Stimulated activated CD8-positive, alpha-beta memory T cell treated with anti-CD3 and anti-CD28 coated beads, Interleukin-2, amount 100 ng/mL, for 1 hour (primary cell): ENCODE measurements at places on chromosomes 5 and 9.

DNA sequence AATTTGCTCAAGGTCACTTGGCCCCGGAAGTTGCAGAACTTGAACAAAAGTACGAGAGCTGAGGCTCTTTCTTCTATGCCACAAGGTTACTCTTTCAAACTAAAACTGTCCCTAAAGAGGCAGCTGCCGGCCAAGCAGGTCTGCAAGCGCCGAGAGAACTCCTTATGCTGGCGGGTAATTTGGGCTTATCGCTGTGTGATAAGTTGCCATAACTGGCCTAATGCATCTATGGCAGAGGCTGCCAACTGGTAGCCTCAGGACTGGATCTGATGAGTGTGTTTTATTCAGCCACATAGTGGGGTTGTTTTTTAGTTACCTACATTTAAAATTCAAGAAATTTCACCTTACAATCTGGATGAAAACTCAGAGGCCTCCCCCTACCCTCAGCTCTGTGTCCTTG lies 68.1 kb upstream of the SPOCK1 start:
- no peak for DNase-seq

DNA sequence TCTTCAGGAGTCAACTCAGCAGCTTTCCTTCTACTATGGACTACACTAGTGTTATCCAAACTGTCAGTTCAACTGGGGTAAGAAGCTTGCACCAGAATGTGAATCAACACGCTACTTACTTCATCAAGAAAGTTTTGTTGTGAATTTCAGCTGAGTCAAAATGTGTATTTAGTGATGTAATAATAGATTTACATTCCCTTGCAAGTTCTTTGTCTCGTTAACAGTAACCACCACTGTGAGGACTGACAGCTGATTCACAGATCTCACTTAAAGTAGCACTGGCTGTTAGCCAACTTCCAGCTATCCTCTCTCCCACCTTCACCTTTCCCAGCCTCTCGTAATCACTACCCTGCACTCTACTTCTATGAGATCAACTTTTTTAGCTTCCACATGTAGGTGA lies 445.3 kb downstream of the NTRK2 start:
- no peak for DNase-seq

- no peak for DNase-seq
Measured at GRCh38 chr9:121865060-121865459, 213.6 kb downstream of the DAB2IP start.

GRCh38 chr5:141880961-141881801 lies 3.0 kb upstream of the PCDH1 start:
- DNase-seq = no peak

DNA sequence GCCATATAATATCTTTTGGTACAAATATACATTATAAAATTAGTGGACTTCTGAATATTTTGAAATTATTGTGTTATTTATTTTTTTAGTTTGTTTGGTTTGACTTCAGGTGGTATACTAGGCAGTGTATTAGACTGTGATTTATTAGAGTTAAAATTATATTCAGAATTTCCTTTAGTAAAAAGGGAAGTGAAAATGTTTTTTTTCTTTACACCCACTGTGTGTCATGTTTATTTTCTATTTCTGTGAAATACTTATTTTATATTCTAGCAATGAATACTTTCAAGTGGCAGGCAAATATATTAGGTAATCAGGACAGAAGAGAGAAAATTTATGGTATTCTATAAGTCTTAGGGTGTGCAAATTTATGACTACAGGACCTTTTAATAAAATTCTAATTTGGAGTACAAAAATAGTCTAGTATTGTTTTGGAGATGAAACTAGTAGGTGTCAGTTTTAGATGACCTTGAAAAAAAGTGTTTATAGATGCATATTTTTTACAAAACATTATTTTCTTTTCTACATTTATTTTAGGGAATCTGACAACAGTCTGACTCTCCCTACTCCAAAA lies 8.8 kb downstream of the CSNK1G3 start:
- DNase-seq = no peak

DNA sequence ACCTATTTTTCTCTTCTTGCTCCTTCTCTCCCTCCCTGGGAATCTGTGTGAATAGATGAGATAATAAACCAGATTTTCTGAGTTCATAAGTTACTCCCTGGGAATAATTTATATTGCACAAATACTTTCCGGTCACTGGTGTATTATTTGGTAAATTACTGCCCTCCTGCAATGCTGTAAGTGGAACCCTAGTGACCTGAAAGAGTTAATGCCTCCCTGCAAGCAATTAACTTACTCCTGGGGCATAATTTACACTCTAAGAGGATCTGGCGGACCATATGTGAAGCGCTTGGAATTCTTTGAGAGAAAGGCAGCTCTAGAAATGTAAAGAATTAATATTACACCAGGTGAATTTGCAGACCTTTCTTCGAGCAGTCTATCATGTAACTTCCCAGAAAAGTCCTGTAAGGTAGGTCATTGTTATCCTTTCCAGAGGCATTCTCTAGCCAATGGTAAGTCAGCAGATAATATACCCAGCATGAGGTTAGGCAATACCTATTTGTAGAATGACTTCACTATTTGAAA lies 7.0 kb upstream of the GDNF start:
- DNase-seq = no peak

- no peak for DNase-seq
Measured at GRCh38 chr5:95670568-95670967, 12.2 kb downstream of the SPATA9 start.

- no peak for DNase-seq
Measured at GRCh38 chr5:135391869-135392255, 7.2 kb downstream of the MACROH2A1 start.

GRCh38 chr9:16282216-16282615 lies 588.3 kb downstream of the BNC2 start:
- no peak for DNase-seq

- no peak for DNase-seq
Measured at GRCh38 chr5:5650242-5650641, 227.8 kb downstream of the ICE1 start.

DNA sequence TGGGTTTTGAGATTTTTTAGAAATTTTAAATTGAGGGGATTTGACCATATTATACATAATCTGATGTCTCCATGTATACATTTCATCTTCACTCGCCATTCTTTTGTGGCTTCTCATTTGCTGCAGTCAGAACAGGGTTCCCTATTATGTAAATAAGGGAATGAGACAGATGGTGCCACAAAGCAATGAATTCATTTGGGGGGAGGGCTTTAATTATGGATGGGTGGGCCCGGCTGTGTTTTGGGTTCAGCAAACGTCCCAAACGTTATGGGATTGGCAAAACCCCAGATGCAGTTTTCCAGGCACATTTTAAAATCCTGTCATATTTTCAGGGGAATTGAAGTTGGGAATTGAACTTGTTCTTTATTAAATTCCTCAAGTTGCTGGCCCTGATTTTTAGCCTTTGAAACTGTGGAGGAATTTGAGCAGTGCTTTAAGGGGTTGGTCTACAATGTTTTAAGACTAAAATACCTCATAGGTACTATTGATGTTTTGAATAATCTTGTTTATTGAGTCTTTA lies 558.5 kb upstream of the ZNF462 start:
- DNase-seq = no peak

DNA sequence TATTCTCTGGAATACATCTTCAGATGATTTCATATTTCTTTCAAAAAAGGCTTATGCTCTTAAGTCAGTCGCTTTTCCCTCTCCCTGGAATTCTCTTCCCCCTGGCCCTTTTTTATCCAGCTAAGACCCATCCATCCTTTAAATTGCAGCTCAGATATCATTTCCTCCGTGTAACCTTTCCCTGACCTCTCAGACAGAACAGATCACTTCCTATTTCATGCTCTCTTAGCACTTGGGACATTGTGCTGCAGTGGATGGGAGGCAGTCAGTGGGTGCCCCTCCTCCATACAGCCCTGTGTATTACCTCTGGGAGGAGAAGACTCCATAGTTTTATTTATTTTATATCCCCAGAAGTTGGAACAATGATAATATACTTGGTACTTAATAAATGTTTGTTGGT lies 423.4 kb downstream of the ISL1 start:
- no peak for DNase-seq

GRCh38 chr5:155259648-155260047 lies 246.1 kb downstream of the KIF4B start:
- no peak for DNase-seq

GRCh38 chr5:59790376-59790775 lies 103.2 kb downstream of the PDE4D start:
- no peak for DNase-seq

DNA sequence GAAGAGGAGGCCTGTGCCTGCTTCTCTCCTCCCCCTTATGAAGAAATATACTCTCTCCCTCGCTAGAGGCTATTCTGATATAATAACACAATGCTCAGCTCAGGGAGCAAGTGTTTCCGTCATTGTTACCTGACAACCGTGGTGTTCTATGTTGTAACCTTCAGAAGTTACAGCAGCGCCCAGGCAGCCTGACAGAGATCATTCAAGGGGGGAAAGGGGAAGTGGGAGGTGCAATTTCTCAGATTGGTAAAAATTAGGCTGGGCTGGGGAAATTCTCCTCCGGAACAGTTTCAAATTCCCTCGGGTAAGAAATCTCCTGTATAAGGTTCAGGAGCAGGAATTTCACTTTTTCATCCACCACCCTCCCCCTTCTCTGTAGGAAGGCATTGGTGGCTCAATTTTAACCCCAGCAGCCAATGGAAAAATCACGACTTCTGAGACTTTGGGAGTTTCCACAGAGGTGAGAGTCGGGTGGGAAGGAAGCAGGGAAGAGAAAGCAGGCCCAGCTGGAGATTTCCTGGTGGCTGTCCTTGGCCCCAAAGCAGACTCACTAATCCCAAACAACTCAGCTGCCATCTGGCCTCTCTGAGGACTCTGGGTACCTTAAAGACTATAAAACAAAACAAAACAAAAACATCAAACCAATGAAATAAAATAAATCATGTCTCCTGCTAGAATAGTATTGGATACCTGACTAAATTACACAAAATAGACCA lies 1.3 kb downstream of the TMEM174 start:
- no peak for DNase-seq

DNA sequence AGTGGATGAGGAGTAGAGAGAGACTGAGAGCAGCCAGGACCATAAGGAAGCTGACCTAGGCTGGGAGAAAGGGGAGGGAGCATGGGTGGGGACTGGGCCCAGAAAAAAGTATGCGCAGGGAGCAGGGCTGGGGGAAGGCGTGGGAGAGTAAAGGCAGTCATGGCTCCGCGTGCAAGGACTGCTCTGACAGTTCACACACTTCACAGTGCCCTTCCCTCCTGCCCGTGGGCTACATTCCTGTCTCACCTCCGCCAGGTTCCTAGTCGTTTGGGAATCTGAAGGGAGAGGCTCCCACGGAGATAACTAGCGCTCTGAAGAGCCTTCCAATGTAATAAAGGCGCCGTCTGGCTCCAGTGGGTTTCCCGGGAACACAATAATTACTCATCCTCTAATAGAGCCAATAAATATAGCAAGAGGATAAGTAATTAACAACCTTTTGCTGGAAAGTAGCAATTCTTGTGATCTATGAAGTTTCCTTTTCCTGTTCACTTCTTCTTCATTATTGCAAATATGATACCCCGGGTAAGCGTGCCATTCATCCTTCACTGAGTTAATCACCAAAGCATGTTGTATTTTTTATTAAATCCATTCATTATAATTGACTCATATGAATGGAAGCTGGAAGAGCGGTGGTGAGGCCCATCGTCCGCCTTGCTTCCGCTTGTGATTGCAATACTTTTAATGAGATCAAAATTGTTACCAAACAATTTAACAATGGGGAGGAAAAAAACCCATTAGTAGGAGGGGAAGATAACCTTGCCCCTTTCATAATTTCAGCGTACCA lies 39.3 kb downstream of the TTLL11 start:
- DNase-seq = no peak

DNA sequence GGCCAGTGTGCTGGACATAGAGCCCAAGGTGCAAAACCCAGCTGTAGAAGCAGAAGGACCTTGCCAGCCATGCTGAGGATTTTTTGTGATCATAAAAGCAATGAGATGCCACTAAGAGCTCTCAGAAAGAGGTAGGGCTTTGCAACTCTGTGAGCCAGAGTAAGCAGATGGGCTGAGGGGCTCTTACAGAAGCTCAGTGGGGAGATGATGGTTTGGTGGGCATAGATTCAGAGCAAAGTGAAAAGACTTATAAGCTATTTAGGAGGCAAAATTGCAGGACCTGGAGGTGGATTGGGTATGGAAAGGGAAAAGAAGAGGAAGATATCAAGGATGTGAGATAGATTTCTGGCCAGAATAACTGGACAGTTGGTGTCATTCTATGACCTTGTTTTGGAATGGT lies 302.0 kb downstream of the NTRK2 start:
- DNase-seq = no peak

GRCh38 chr5:156356238-156356637 lies 29.3 kb downstream of the SGCD start:
- no peak for DNase-seq

DNA sequence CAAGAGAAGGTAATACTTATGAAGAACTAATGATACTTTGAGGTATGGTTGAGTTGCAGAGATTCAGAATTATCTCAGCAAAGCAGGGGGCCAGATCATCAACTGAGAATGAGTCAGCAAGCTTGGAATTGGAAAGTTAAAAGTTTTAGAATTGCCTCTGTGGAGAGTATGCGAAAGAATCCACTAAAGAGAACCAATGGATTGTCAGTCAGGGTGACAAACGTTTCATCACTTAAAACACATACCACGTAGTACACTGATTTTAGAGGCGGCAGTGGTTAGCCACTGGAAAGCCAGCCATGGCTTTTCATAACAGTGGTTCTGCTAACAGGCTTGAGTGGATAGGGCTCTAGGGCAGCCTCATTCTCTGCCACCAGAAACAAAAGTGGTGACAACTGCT lies 30.7 kb downstream of the AOPEP start:
- DNase-seq = no peak

- DNase-seq = no peak
Measured at GRCh38 chr9:27353474-27354229, 56.7 kb upstream of the EQTN start.

DNA sequence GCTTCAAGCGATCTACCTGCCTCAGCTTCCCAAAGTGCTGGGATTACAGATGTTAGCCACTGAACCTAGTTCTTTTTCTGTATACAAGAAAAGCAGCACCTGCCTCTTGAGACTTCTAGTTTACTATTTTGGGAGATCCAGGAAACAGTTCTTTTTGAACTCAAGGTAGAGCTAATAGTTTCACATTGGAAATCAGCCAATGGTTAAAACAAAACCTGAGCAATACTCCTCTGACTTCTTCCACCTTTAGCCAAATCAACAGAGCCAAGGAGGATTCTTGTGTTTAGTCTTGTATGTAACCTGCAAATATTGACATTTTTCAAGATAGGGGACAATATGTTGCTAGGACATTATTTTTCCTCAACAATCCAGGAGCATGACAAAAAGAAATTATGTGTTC lies 349.4 kb downstream of the SH3GL2 start:
- no peak for DNase-seq

- DNase-seq = no peak
Measured at GRCh38 chr5:116521173-116521872, 53.3 kb downstream of the SEMA6A start.

- no peak for DNase-seq
Measured at GRCh38 chr5:8729437-8729836, 816.4 kb downstream of the SEMA5A start.

DNA sequence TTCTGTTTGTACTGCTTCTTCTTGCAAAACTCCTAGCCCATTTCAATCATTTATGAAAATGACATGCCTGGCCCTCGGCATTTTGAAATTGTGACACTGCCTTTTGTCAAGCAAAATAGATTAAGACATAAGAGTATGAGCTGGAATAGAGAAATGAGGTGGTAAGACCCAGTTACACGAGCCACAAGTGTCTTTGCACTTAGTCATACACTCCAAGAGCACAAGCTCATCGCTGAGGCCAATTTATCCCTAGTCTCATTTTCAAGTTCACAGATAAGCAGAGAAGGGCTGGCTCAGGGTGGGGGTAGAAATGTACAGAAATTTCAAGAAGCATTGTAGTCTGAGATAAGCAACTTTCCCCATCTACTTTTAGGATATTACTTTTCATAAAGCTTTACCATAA lies 40.6 kb upstream of the MAP1B start:
- no peak for DNase-seq

GRCh38 chr5:131710391-131710790 lies 75.4 kb upstream of the RAPGEF6 start:
- no peak for DNase-seq
